Activated T-helper 1 cell treated with anti-CD3 and anti-CD28 coated beads, Interleukin-2, amount 50 U/mL, for 16 hours (primary cell): ENCODE measurements at places on chromosomes 1 and 21.

- no peak for DNase-seq
Measured at GRCh38 chr1:94716965-94717364, 103.2 kb upstream of the SLC44A3 start.

- DNase-seq, result no peak
Measured at GRCh38 chr1:216984536-216984935, 261.3 kb upstream of the ESRRG start.

- no peak for DNase-seq
Measured at GRCh38 chr21:31225713-31226112, 118.3 kb downstream of the TIAM1 start.

DNA sequence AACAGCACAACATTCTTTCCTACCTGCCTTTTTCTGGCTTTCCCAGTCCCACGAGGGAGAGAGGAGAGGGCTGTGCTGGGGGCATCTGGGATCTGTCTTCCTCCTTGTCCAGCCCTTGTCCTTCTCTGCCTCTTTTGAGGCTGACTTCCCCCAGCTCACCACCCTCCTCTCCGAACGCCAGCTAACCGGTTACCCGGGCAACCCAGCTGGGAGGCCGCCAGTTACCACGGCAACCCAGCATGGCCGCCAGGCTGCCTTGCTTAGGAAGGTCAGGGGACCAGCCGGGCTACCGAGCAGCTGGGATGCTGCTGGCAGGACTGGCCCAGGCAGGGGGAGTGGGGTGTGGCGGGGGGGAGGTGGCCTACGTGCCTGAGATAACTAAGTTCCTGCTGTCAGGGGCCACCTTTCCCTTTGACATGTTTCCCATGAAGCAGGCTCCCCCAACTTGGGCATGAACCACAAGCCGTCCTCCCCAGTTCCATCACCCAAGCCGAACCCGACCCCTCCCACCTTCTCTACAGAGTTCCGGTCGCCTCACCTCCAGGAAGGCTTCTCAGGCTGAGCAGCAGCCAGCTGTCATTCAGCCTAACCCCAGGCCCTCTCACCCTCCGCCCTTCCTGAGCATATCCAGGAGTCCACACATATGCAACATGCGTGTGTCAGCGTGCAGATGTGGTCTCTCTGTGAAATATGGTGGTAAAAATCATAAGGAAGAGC lies 8.7 kb downstream of the PLEKHA6 start:
- DNase-seq, result no peak

DNA sequence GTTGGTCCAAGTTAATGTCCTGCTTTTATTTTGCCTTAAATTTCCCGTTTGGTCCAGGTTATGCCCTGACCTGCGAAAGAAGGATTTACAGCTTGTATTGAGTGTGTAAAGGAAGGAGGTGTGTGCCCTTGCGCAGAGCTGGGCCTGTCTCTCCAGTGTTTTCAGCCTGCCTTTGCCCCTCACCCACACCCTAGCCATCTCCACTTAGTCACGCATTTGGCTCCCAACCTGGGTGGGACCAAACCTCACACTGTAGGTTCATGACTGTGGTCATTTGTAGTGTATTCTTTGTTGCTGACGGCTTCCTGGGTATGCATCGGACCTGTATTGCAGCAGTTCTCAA lies 572 bp upstream of the SRSF10 start:
- DNase-seq, result peak; percentile 22

- no peak for DNase-seq
Measured at GRCh38 chr1:164610538-164611222, 51.7 kb downstream of the PBX1 start.

GRCh38 chr1:1167841-1168450 lies 5.7 kb upstream of the TTLL10 start:
- DNase-seq, result no peak

DNA sequence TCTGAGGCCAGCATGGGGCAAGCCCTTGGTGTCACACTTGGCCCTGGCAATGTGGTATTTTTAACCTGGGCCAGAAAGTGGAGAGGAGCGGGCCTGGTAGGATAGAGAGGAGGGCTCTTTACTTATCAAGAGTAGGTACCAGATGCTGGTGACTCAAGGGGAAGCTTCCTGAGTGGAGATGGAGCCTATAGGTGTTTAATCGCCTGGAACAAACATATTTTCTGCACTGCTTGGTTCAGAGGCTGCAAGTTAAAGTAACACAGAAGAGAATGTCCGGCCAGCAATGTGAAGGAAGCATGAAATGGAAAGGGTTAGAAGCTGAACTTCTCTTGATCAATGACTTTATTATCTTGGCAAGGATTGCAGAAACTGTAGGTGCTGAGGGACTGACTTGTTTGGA lies 74.3 kb downstream of the DDR2 start:
- no peak for DNase-seq

DNA sequence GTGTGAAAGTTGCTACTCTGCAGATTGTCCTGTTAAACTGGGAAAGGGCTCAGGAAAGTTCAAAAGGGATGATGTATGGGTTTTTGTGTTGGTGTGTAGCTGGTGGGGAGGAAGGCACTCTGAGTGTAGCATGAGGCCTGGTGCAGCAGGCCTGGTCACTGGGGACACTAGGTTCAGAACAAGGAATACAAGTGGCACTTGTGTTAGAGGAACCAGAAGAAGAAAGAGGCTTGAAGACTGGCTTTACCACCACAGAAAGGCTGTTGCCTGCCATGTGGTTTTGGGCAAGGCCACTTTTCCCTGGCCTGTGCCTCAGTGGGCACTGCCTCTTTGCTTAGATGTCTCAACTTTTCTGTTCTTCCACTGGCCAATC lies 122.8 kb downstream of the NOS1AP start:
- DNase-seq, result no peak

- DNase-seq, result no peak
Measured at GRCh38 chr1:55580845-55581332, 365.7 kb upstream of the USP24 start.

DNA sequence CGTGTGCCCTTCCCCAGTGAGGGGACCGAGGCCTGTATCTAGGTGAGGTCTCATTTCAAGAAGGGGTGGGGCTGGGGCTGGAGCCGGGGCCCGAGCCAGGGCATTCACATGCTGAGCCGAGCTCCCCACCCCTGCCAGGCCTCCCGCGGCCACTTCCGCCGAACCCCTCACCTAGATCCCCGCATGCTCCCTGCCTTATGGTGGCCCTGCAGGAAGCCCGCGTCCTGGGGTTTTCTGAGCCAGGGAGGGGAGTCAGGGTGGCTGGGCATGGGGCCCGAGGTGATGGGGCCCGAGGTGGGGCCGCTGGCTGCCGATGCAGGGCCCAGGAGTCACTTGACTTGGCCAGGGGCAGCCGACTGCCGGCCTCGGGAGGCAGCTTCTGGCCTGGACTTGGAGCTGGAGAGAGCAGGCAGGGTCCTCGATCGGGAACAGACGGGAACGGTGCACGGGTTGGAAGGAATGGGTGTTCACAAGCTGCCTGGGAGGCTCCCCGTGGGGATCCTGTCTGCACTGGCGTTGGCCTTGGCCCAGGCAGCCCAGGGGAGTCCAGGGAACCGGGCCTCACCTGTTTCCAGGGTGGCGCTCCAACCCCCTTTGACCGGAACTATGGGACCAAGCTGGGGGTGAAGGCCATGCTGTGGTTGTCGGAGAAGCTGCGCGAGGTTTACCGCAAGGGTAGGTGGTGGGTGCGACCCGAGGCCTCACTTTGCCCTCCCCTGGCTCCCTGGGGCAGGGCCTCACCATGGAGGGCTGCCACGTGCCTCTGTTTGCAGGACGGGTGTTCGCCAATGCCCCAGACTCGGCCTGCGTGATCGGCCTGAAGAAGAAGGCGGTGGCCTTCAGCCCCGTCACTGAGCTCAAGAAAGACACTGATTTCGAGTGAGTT lies 13.6 kb downstream of the CFAP410 start:
- DNase-seq, result no peak
